ENCODE measurements at places on chromosomes 11 and 22. TPM values are rescaled to one million over a fixed set of nuclear protein-coding genes. Genes with fewer than 3 reads are reported as not detected.

The MPZL2 gene
- total RNA-seq: 1.2 TPM

The OR4C3 gene
- total RNA-seq: not detected

The RTN4R gene
- 12.5 TPM for total RNA-seq

The SLC25A18 gene
- 11.5 TPM for total RNA-seq

The KCNE3 gene
- 3.7 TPM for total RNA-seq

The APOL4 gene
- 14.3 TPM for total RNA-seq

The BATF2 gene
- not detected for total RNA-seq

The PKP3 gene
- 0.69 TPM for total RNA-seq

The RAB38 gene
- 1.8 TPM for total RNA-seq

Measured in diencephalon (tissue), 1 donor.